ENCODE measurements at places on chromosomes 16 and 17.

- no peak for DNase-seq
These were observed 31.1 kb downstream of the RPH3AL start for GRCh38 chr17:321386-321941.

DNA sequence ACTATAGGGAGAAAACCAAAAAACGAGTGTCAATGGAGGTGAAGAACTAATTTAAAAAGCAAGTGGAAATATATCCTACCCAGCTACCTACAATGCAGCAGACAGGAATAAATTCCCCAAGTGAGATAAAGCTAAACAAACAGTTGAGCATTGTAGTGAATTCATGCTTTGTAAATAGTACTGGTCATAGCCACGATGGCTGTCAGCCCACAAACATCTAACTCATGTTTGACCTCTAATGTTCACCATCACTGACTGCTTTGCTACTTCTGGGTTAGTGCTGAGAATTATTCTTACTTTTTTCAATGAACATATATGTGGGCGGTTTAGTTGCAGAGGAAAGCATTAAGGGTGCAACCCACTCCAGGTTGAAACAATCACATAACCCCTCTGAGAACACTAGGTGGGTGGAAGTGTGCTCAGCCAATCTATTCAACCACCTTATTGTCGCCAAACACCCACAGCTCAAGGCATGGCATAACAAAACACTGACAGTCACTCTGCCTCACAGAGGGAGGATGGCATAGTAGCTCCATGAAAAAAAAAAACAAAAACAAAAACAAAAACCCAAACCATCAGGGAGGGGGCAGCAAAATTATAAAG is 264.1 kb downstream of the ZFHX3 start:
- DNase-seq: no peak

- DNase-seq: no peak
These were observed 123.6 kb downstream of the RBFOX1 start for GRCh38 chr16:7456211-7456610.

- no peak for DNase-seq
These were observed 1.5 kb downstream of the HOXB5 start for GRCh38 chr17:48592057-48592514.

DNA sequence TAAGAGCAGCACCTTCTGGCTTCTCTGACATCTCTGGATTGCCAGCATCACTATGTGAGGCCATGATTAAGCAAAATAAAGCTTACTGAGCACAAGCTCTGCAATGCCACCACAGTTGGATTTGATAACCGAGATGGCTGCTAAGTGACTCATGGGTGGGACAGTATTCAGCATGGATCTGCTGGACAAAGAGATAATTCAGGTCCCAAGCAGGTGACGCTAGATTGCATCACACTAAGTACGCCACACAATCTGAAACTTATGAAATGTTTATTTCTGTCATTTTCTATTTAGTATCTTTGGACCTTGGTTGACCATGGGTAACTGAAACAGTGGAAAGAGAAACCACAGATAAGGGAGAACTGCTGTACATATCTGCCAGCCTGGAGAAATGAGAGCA is 27.4 kb downstream of the CDRT15 start:
- DNase-seq: no peak

DNA sequence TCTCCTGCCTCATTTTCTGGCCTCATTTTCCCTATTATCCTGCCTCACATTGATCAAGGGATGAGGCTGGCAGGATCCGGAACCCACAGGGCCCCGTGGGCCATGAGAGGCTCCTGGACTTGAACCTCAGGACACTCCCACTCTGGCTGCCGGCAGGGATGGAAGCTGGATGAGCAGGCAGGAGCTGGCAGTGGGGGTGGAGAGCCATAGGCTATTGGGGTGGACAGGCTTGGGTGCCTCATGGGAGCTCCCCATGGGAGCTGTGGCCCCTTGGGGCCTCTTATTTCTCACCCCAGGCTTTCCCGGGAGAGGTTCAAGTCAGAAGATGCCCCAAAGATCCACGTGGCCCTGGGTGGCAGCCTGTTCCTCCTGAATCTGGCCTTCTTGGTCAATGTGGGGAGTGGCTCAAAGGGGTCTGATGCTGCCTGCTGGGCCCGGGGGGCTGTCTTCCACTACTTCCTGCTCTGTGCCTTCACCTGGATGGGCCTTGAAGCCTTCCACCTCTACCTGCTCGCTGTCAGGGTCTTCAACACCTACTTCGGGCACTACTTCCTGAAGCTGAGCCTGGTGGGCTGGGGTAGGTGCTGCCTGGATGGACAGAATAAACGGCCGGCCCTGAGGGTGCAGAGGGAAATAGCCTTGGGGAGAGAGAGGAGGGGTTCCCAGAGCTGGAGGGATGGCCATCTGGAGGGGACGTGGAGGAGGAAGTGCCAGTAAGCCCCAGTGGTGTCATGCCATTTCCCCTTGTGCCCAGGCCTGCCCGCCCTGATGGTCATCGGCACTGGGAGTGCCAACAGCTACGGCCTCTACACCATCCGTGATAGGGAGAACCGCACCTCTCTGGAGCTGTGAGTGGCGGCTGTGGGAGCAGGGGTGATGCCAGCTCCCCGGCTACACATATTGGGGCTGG is 10.7 kb upstream of the DRC7 start:
- no peak for DNase-seq

DNA sequence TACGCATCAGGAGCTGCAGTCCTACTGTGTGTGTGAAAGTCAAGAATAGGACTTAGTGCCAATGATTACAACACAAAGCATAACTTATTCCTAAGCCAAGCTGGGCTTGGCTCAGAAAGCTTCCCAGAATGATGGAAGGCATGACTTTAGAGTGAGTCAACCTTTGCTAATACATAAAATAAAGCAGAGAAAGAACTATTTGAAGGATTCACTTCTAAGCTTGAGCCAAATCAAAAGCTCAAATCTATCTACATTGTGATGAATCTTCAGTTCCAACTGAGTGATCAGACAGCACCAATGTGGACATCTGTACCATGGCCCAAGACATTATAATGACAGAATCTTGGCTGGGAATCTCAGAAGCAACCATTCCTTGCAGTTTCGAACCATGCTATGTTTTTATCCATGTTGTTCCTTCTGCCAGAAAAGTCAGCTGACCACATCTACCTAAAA is 41.4 kb downstream of the SMG6 start:
- no peak for DNase-seq

DNA sequence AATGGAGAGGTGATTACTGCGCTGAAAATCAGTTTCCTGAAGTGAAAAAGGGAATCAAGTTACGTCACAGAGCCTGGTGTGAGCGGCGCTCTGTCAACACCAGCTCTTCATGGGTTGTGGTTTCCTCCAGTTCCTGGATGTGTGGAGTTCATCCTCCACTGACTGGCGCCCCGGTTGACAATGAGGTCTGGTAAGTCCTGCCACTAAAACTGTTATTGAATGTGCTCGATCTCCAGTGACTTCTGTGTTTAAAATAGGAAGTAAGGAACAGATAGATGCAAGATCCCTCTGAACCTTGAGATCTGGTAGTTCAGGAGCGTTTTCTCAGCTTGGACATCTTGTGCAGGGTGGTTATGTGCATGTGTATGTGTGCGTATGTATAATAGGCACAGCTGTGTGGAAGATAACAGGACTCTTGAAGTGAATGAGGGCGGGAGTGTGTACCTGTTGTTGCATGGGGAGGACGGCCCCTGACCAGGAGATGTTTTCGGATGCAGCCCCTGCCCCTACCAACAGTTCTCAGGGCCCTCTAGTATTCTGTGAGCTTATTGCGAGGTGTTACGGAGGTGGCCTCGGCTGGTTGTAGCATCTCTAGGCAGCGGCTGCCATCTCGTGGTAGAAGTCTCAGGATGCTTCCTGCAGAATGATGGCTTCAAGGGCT is 22.0 kb upstream of the GOT2 start:
- DNase-seq: peak; percentile 50

DNA sequence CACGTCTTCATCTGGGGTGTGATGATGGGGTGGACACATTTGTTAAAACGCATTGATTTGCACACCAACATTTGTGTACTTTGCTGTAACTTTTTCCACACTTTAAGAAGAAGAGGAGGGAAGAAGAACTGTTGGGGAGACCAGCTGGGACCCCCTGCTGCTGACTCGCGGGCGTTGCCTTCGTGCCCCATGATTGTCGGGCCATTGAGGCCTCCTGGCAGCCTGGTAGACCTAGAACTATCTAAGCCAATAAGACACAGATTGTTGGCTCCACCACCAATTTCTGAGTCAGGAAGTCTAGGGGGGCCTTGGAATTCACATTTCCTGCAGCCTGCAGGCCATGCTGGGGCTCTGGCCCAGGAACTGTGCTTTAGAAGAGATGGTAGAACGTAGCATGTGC is 105.5 kb downstream of the TNFRSF13B start:
- no peak for DNase-seq

GRCh38 chr16:1290063-1290501 is 19.4 kb upstream of the UBE2I start:
- DNase-seq: no peak

- no peak for DNase-seq
These were observed 13.6 kb downstream of the CDC42EP4 start for GRCh38 chr17:73297934-73298861.

DNA sequence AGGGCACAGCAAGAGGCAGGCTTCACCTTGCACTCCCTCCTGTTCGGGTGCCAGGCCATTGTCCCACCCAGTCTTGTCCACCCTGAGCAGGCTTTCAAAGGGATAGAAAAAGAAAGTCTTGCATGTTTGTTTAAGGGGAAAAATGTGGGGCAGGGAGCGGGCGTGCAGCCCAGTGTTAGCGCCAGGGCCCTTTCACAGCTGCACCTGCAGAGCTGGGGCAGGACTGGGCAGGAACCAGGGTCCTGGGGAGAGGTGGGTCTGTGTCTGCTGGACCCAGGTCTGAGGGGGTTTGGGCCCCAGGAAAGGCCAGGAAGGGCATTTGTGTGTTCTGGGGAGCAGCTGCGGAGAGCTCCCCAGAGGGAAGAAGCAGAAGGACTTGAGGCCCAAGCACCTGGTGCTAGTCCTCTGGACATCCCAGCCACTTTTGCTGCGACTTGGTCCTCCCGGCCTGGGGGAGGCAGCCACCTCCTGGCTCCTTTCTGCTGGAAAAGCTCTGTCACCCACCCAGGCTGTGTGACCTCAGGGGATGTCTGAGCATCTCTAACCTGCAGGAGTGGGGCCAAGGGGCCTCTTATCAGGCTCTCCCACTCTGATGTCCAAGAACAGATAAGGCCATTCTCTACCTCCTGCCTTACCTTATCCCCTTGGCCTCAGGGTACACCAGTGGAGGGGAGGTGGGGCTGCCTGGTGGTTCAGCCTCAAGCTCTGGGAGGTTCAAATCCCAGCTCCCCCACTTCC is 44.7 kb downstream of the PSME3IP1 start:
- no peak for DNase-seq

DNA sequence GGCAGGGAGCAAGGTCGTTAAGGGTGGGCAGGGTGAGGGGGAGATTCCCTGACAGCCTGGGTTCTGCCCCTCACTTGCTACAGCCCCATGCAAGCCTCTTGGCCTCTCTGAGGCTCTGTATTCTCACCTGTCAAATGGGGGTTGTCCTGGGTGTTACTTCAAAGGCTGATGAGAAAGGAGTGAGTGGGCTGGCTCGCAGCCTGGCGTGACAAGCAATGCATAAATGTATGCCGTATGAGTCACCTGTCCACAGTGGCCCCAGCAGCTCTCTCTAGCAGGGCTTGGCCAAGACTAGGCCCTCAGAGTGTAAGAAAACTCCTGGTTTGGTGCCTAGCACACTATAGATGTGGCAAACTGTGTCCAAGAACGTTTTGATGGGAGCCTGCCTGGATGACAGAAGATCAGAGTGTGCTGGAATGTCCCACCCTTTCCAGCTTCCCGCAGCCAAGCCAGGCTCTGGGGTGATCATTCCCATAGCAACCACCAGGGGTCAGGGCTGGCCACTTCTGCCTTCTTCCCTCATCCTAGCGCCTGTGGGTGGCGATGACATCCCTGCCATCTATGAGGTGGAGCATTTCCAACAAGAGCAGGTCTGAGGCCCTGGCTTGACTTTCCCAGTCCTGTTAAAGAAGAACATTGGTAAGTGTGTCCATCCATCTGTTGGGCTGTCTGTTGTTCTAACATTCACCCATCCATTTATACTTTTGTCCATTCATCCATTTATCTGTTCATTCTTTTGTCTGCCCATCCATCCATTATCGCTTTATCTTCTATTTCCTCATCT is 37.2 kb upstream of the ADGRG1 start:
- peak; percentile 52 for DNase-seq

- no peak for DNase-seq
These were observed 3.3 kb upstream of the HBZ start for GRCh38 chr16:149024-149660.
